KG1 (cell line): ENCODE measurements at places on chromosomes 3 and 15.

DNA sequence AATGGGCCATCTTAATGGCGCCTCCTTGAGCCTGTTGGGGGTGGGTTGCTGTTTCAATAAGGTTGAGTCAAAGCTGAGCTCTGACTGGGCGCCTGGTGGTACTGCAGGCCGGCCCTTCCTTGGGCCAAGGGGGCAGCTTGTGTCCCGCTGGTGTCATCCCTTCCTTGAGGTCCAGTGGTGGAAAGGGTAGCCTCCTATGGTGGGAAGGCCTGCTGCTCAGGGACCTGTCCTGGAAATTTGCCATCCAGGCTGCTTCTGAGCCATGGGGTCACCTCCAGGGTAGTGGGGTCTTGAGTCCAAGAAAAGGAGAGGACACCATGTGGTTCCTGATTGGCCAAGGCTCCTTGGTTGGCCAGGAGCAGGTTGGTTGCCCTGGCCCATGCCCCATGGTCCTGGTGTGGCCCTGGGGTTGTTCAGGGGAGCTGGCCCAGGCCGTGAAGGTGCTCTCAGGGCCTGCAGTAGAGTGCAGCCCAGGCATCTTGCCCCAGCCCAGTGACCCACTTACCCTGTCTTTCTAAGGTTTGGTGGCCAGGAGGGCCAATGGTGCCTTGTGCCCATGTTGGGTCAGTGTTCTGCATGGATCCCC, 188.7 kb downstream of the UBE3A start:
- no peak for DNase-seq

DNA sequence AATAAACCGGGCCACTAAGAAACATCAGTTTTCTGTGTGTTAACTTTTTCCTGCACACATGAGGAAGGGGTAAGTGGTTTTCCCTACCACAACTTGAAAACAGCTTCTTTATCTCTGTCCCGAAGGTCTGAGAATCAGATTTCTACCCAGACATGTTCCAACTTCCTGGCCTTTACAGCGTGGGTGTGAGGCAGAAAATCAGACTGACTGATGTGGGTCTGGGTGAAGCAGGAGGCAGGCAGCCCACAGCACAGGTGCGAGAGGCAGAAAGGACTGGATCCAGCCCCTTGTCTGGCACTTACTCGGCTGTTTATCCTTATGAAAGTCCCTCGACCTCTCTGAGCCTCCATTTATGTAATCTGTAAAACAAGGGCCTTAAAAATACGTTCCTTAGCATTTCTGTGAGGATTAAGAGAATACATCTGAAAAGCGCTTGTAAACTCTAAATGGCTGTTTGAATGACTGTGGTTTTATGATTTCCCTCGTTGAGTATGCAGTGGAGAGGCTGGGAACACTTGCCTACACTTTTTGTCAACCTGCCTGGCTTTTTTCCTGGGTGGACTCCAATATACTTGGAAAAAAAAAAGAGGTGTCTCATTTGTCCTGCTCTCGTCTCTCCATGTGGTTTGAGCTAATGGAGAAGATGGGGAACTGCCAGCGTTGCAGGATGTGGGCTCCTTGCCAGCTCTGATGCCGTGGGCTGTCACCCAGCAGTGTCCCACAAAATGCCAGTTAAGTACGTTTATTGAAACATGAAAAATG, 3.1 kb downstream of the AGBL1 start:
- DNase-seq = no peak

DNA sequence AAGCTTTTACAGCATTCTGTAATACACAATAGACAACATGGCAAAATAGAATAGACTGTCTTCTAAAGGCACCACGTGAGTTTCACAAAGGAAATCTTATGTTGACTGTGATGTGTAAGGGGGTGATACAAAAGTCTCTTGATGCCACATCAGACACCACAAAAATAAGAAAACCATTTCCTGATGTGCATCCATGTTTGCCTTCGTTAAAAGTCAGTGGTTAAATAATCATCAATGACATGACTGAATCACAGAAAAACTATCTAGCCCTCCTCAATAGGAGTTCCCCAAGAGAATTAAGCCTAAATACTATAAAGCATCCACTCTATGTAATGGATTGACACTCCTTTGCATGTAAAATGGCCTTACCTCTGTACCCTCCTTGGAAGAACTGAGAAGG, 198.6 kb upstream of the SLC2A2 start:
- DNase-seq = no peak

DNA sequence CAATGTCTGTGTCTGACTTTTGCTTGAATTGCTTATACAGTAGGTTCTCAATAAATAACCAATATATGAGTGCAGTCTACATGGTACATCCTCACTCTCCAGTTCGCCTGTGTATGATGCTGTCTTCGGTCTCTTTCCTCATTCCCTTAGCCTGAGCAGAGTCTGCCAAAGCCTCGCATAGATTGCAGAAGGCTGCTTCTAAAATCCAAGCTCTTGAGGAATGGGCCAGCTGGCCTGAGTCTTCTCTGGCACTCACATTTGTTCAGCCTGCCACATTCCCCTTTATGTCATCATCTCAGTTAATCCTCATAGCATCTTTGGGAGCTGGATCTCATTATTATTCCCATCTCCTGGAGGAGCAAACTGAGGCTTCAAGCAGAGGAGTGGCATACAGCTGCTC, 27.2 kb upstream of the ADAMTS7 start:
- no peak for DNase-seq

DNA sequence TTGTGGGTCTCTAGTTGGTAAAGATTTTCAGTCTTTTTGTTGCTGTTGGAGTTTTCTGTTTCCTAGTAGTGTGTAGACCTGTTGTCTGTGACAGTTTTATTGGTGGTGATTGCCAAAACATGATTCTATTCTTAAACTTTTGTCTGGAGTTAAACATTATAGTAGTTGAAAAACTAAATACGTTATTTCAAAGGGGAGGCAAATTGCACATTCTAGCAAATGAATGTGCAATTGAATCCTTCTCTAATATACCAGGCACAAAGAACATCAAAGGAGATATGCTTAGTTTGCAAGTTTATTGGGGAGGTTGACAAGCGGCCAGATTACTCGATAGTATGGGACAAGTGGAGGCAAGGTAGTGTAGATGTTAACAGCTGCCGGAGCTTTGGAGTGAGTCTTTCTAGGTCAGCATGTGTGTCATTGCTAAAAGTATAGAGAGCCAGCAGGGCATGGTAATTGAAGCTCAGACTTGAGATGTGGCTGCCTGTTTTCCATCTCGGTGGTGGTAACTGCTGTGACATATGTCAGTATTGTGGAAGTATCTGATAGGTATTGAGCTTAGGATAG, 20.6 kb downstream of the CHD2 start:
- no peak for DNase-seq

- no peak for DNase-seq
These were observed 21.1 kb upstream of the ABTB1 start for GRCh38 chr3:127651516-127652172.

- DNase-seq = no peak
These were observed 13.3 kb upstream of the THUMPD3 start for GRCh38 chr3:9349321-9350117.

- DNase-seq = no peak
These were observed 102.1 kb downstream of the GHSR start for GRCh38 chr3:172346161-172346560.

GRCh38 chr15:39820050-39820602, 37.5 kb upstream of the FSIP1 start:
- DNase-seq = no peak

GRCh38 chr3:55519019-55519418, 31.9 kb upstream of the WNT5A start:
- no peak for DNase-seq

DNA sequence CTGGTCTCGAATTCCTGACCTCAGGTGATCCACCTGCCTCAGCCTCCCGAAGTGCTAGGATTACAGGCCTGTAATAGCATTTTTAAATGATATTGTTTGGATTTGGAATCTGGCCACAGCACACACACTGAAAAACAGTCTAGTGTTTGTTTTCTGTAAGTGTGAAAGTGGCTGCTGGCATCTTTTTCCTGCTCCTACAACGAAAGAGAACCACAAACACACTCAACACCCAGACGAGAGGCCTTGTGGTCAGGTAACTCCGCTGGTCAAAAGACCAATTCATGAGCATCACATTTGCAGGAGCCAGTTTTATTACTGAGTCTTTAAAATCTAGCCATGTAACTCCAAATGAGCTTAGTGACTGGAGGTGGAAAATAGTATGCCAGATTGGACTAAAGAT, 50.2 kb downstream of the IMPG2 start:
- DNase-seq = no peak

DNA sequence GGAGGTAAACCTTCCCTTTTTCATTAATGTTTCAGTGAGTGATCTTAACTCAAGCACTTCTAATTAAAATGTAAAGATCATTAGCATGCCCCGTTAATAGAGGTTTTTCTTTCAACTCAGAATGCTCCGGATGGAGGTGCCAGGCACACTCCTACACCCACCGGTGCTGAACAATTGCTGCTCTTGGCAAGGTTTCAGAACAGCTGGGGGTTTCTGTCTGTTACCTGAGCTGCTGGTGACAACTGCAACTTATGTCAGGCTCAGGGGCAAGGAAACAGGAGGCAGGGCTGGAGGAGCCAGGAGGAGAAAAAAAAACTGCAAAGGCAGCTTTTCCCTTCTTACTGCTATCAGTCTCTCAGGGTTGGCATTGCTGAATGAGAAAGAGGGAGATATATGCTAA, 250.1 kb downstream of the DIPK2A start:
- DNase-seq = no peak

GRCh38 chr15:78630886-78631633, 9.9 kb downstream of the CHRNB4 start:
- no peak for DNase-seq
